ENCODE measurements at places on chromosomes 3 and 15. TPM values are rescaled to one million over a fixed set of nuclear protein-coding genes. Genes with fewer than 3 reads are reported as not detected.
A peak's percentile ranks its signal among the peaks of the same experiment; 100 is the strongest.

Gene AHSG
- not detected for total RNA-seq

Gene SCAMP5
- total RNA-seq = 27.2 TPM

Gene HTR3D
- not detected for total RNA-seq

Gene EPHB3
- total RNA-seq = 0.19 TPM

Gene GAP43
- total RNA-seq = 0.18 TPM

Gene GOLGA8G
- total RNA-seq = not detected

Gene MED12L
- total RNA-seq = 0.05 TPM

Gene NR1I2
- not detected for total RNA-seq

Gene GPR171
- total RNA-seq = not detected

Gene TIGIT
- not detected for total RNA-seq

Gene CTNNB1
- 606 TPM for total RNA-seq

Gene HACD3
- total RNA-seq = 70.9 TPM

Gene FGF7
- 0.64 TPM for total RNA-seq

Gene SEC22A
- total RNA-seq = 57.2 TPM

Gene TNFAIP8L3
- total RNA-seq = 19.1 TPM

DNA sequence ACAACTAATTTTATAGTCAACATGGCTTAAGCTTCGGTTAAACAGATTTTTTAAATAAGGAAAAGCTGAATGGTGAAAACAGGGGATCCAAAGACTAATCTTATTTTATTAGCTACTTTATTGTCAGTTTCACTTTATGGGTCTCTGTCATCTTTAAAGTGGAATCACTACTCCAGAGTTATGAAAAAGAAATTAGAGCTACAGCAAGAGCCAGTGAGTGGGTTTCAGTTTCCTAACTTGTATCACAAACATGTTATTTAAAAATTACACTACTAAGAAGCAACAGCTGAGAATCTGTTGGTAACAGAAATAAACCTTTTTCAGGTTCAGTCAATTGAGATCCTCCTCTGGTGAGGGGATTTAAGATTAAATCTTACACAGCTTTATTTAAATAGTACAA, 10.0 kb downstream of the PHC3 start:
- DNase-seq = no peak

- no peak for DNase-seq
These were observed 421 bp downstream of the KLHL18 start for GRCh38 chr3:47283193-47283537.

DNA sequence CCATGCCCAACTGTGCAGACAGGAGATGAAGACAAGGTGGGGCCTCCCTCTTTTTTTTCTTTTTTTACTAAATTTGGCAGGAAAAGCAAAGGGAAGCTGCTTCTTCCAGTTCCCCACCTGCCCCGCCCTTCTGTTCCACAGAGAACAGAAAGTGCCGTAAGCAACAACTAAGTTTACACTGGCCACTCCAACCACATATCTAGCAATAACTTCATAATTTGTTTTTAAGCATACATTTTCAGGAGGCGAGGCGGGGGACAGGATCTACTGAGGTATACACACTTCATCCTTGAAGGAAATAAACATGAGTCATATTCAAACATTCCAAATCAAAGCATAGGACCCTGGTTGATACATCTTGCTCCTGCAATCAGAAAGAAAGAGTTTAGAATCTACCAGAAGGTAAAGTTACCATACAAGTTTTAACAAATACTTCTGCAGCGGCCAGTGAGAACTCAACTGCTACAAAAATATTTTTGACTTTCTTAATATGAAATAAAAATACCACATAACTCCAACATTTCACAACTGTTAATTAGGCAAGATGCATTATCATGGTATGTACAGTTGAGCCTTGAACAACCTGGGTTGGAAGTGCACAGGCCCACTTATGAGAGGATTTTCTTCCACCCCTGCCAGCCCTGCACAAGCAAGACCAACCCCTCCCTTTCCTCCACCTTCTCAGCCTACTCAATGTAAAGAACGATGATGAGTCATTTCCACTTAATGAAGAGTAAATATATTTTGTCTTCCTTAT, 50.7 kb downstream of the FOXP1 start:
- DNase-seq = no peak

DNA sequence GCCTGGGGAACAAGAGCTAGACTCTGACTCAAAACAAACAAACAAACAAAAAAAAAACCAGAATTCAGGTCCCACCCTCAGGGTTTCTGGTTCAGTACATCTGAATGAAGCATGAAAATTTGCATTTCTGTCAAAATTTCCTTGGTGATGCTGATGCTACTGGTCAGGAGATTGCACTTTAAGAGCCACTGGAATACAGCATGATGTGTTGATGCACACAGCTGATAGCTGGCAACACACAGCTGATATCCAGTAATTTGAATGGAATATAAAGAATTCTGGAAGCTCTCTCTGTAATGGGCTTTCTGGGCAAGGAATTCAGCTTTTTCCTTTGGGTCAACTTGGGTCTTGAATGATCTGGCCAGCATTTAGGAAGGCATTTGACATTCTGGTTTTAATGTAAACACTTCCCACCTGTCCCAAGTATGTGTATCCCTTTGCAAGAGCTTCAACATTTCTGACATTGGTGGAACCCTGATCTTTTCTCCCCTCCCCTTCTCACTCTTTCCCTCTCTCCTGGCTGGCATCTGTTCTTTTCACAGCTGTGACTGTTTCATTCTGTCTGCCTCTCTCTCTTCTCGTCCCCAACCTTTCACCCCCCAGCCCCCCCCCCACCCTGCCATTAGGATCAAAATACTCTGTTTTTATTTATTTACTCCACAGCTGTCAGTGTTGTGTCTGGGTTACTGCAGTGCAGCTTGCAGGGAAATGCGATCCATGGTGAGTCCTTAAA, 189.5 kb downstream of the TPRG1 start:
- no peak for DNase-seq

- no peak for DNase-seq
These were observed 356.2 kb upstream of the RARB start for GRCh38 chr3:25071846-25072245.

- no peak for DNase-seq
These were observed 106.3 kb upstream of the IL12A start for GRCh38 chr3:159882367-159882766.

- DNase-seq = peak; percentile 5
These were observed 112.4 kb upstream of the GOLGA8J start for GRCh38 chr15:29970402-29970695.

DNA sequence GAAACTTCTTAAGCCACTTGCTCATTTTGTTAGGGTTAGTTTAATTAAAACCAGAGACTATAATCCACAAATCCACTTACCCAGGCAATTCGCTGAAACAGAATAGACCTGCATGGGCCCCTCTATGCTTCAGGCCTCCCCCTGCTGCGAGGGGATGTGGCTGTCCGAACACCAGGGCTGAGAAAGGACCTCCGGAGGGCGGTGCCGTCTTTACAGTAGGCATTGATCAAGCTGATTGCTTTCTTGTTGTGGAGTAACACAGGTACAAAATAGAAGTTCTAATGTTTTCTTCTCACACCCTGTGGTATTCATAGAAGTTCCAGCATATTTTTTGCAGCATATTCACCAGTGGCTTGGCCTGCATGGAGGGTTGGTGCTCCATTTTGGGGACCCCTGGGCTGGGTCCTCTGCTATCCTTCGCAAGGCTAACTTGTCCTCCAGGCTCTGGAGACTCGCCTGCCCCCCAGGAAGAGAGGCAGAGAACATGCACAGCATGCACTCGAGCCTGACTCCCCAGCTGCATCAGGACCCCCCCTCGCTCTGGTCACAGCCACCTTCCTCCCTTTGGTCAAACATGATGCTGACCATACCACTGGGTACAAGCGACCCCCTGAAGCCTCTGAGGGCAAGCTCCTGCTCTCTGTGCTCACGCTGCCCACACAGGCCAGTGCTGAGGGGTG, 55.3 kb downstream of the TPRA1 start:
- no peak for DNase-seq

- peak; percentile 84 for DNase-seq
These were observed 143.4 kb upstream of the RASGRP1 start for GRCh38 chr15:38707802-38708671.

- DNase-seq = no peak
These were observed 87.7 kb downstream of the KCNAB1 start for GRCh38 chr3:156207802-156208685.

DNA sequence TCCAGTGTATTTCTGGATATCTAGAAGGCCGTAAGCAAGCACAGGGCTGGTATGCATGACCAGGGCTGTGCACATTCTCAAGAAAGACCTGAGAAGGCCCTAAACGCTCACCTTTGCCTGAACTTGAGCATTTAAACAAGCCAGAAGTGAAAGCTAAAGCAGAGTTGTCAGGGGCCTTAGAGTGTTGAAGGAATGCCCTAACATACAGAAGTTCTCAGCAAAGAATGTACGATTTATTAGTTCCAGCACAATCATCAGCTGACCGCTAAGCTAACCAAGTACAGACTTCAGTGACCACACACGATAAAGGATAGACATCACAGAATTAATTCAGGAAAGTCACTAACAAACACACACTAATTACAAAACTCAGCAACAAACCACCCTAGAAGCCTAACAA, 8.7 kb downstream of the HLTF start:
- no peak for DNase-seq

GRCh38 chr3:157531771-157532170, 28.6 kb upstream of the VEPH1 start:
- no peak for DNase-seq

DNA sequence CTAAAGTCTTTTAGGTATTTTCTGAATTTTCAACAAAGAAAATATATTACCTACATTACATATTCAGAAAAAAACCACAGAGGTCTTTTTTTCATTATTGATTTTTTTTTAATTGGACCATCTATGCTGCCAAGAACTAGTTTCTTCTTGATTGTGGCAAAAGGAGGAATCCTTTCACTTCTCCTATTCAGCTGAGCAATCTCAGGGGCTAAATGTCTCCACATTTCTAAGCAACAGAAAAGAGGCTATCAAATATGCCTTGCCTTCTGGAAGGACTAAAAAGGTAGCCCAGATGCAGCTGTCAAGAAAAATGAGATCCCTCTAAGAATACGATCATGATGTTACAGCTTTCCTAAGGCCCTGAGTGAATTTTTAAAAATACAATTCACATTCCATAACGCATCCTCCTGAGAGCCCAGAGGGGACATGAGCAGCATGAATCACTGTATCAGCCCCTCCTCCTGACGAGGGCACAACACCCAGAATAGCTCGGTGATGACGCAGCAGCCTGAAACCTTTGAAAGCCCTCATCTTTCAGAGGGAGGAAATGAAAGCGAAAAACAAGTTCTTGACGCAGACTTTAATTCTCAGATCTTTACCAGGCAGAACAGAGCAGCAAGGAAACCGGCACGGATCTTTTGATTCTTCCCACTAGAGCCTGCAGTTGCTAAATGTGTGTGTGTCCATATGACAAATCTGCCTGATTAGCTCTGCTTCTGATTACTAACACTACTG, 24.6 kb downstream of the RUBCN start:
- peak; percentile 95 for DNase-seq

DNA sequence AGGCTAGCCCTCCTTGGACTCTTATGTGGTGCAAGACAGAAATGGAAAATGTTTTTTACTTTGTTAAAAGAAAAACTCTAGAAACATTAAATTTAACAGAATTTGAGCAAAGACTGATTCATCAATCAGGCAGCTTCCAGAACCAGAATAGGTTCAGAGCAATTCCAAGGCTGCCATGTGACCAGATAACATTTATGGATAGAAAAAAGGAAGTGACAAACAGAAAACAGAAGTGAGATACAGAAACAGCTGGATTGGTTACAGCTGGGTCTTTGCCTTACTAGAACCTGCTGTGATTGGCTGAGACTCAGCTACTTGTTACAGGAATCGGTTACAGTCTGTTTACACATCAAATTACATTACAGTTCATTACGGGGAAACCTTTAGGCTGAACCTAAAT, 22.5 kb upstream of the OTOL1 start:
- no peak for DNase-seq

- no peak for DNase-seq
These were observed 315.5 kb downstream of the FHIT start for GRCh38 chr3:60935709-60936108.

DNA sequence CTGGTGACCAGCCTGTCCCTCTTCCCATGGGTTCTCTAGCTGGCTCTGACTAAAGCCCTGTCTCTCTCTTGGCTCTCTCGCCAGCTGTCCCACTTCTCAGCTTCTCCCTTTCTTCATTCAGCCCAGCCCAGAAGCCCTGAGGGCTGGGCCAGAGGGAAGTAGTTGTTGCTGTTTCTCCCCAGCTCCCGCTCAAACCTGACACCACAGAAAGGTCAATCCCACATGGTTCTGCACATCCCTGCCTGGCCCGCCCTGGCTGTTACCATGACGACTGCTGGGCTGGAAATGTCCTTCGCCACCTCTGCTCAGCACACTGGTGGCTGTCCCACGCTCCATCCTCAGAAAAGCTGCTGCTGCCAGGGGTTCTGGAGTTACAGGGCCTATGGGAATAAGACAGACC, 25.9 kb downstream of the CCDC32 start:
- DNase-seq = no peak

- DNase-seq = no peak
These were observed 74.2 kb downstream of the EPHB3 start for GRCh38 chr3:184635774-184636173.

DNA sequence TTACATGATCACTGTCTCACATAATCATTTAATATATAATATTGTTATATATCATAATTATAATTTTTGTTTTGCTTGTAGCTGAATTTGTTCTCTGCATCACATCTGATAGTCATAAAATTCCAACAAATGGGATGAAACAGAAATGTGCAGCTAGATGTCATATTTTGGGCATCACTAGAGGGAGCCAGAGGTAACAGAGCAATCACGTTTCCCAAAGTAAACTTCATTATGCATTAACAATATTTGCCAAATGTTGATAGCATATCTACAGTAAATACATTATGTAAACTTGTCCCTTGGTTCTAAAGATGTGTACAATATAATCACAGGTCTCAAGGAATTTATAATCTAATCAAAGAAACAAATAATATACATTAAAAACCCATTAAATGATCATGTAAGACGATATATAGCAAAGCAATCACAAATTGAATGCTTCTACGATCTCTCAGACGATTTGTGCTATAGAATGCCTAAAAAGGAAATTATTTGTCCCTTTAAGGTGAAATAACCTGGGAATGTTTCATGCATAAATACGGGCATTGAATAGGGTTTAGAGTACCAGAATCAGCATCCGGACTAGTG, 234.2 kb upstream of the MCTP2 start:
- no peak for DNase-seq

GRCh38 chr3:66270288-66270687, 49.5 kb downstream of the SLC25A26 start:
- DNase-seq = no peak

DNA sequence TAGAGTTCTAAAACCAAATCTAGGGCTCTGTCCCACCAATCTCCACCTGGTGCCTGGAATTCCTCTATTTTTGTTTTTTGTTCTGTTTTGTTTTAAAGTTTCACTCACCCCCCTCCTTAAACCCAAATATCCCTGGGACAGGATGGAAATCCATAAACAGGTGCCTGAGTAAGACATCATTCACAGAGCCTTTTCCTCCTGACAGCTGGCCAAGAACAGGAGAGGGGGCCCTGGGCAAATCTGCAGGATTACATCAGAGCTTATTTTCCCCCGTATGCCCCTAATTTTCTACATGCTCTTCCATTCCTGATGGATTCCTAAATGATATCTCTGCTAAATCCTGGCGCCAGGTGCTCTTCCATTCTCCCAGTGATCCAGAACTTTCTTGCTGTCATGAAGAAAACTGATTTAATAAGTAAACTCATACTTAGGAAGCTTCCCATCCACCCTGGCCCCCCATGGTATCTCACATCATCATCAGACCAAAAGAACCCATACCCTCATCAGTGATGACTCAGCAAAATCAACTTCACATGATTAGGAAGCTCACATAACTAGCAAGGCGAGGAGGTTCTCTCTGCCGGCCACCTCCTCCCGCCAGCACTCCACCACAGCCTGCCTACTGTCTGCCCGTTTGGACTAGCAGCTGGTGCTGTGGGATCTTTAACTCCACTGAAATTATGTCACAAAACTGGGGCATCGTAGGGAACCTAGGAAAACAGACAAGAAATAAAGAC, 61.0 kb downstream of the LIPC start:
- DNase-seq = no peak

Data from glomerular endothelial cell (primary cell).